ENCODE measurements at places on chromosomes 16 and 17. TPM values are rescaled to one million over a fixed set of nuclear protein-coding genes. Genes with fewer than 3 reads are reported as not detected.

Gene NUPR1
- not detected for total RNA-seq

Gene SLFN13
- total RNA-seq, result 82.6 TPM

Gene SDK2
- total RNA-seq, result 2.4 TPM

Gene PROCA1
- total RNA-seq, result 6.2 TPM

Gene KRTAP4-1
- not detected for total RNA-seq

Gene CES3
- total RNA-seq, result 6.3 TPM

Gene KRT36
- not detected for total RNA-seq

Gene TBX2
- total RNA-seq, result not detected

Gene WNT9B
- total RNA-seq, result not detected

Gene SOX9
- total RNA-seq, result not detected

Gene ZFHX3
- 0.43 TPM for total RNA-seq

Gene KRTAP9-8
- not detected for total RNA-seq

Gene PRDM7
- total RNA-seq, result not detected
